ENCODE measurements at places on chromosomes 5 and 9.

DNA sequence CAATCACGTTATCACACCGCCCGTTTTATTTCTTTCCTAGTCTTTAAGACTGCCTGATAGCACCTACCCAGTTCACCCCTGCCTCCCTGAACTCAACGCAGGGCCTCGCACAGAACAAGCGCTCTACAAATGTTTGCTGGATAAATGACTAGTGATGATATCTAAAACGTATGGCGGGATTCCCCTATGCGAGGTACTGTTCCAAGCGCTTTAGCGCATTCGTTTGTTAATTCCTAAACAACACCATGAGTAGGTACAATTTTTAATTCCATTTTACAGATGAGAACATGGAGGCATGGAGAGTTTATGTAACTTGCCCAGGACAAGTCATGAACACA lies 6.6 kb downstream of the POU4F3 start:
- no peak for DNase-seq

- DNase-seq: no peak
These were observed 110.0 kb downstream of the STK32A start for GRCh38 chr5:147344861-147345260.

GRCh38 chr9:98637381-98637780 lies 71.4 kb downstream of the GABBR2 start:
- DNase-seq: no peak

DNA sequence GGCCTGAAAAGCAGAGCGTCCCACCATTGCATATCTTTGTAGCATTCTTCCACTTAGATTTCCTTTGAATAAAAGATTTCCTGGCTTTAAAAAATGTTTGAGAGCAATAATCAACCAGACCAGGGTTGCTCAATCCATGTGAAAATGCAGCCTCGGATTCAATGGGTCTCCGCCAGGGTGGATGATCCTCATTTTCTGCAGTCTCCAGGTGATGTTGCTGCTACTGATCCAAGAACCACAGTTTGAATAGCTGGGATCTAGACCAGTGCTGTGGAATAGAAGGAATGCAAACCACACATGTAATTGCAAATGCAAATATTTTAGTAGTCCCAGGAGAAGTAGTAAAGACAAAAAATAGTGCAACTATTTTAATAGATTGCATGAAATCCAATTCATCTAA lies 317.6 kb downstream of the IRX1 start:
- no peak for DNase-seq
